ENCODE measurements at places on chromosomes 5 and 9. TPM values are rescaled to one million over a fixed set of nuclear protein-coding genes. Genes with fewer than 3 reads are reported as not detected.
A peak's percentile ranks its signal among the peaks of the same experiment; 100 is the strongest.

BRD3 gene
- 25.6 TPM for total RNA-seq

FAM163B gene
- total RNA-seq: not detected

KIF4B gene
- not detected for total RNA-seq

KIAA1958 gene
- 5.8 TPM for total RNA-seq

CDH12 gene
- not detected for total RNA-seq

DNA sequence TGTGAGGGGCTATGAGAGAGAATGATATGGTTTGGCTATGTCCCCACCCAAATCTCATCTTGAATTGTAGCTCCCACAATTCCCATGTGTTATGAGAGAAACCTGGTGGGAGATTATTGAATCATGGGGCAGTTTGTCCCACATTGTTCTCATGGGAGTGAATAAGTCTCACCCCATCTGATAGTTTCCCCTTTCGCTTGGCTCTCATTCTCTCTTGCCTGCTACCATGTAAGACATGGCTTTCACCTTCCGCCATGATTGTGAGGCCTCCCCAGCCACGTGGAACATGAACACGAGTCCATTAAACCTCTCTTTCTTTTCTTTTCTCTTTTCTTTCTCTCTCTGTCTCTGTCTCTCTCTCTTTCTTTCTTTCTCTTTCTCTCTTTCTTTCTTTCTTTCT, 743.4 kb upstream of the CTNND2 start:
- no peak for DNase-seq
- H3K27ac ChIP-seq: no peak overlapping the region

DNA sequence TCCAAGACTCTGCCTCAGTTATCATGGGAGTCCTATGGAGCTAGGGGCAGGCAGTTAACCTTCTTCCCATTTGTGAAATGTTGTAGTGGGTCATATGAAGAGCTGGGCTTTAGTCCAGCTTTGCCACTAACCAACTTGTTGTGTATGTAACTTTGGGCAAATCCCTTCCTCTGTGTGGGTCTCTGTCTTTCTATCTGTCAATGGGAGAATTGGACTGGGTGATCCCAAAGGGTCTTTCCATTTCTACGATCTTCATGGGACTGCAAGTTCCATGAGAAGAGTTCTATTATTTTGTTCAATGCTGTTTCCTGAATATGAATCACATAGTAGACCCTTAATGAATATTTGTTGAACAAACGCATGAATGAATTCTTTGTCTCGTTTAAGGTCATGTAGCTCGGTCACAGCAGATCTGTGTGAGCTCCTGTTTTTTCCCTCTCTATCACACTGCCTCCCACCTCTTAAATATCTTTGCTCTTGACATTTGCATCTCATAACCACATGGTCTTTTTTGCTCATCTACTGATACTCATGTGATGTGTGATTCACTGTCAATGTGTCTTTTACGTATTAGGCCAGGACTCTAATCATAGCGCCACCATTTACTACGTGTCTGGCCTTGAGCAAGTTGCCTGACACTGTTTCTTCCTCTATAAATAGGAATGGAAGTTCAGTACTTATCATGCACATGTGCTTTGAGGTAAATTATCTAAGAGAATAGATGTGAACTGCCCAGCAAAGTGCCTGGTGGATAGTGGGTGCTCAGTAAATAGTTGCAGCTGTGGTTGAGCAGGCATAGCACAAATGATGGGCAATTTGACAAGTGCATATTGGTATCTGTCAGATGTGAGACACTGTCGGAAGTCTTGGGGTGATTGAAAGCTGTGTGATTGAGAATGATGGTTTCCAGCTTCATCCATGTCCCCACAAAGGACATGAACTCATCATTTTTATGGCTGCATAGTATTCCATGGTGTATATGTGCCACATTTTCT, 37.4 kb downstream of the PTTG1 start:
- H3K27me3 ChIP-seq: no peaks in the 10 kb centered on the region
- no peak overlapping the region for H3K27ac ChIP-seq
- DNase-seq: no peak

GRCh38 chr5:145903867-145904266, 31.1 kb upstream of the GRXCR2 start:
- H3K27ac ChIP-seq: no peak overlapping the region
- peak; percentile 73 for DNase-seq
- H3K27me3 ChIP-seq: no peaks in the 10 kb centered on the region
- no peaks in the 10 kb centered on the region for H3K36me3 ChIP-seq
- H3K4me3 ChIP-seq: no peak overlapping the region
- H3K4me1 ChIP-seq: peaks cover 5% of the 10 kb centered on the region

- peaks cover 21% of the 10 kb centered on the region for H3K4me1 ChIP-seq
- H3K4me3 ChIP-seq: no peak overlapping the region
- H3K36me3 ChIP-seq: no peaks in the 10 kb centered on the region
- no peak for DNase-seq
- no peak overlapping the region for H3K27ac ChIP-seq
Measured at GRCh38 chr5:56760723-56761122, 54.6 kb upstream of the MAP3K1 start.

GRCh38 chr9:134691695-134692572, 50.3 kb downstream of the COL5A1 start:
- H3K4me1 ChIP-seq: no peaks in the 10 kb centered on the region
- no peak for DNase-seq
- peaks cover 19% of the 10 kb centered on the region for H3K27me3 ChIP-seq
- H3K27ac ChIP-seq: no peak overlapping the region
